ENCODE measurements at places on chromosomes 7 and 10.

GRCh38 chr10:91002656-91003055 is 81.8 kb upstream of the ANKRD1 start:
- DNase-seq = no peak

DNA sequence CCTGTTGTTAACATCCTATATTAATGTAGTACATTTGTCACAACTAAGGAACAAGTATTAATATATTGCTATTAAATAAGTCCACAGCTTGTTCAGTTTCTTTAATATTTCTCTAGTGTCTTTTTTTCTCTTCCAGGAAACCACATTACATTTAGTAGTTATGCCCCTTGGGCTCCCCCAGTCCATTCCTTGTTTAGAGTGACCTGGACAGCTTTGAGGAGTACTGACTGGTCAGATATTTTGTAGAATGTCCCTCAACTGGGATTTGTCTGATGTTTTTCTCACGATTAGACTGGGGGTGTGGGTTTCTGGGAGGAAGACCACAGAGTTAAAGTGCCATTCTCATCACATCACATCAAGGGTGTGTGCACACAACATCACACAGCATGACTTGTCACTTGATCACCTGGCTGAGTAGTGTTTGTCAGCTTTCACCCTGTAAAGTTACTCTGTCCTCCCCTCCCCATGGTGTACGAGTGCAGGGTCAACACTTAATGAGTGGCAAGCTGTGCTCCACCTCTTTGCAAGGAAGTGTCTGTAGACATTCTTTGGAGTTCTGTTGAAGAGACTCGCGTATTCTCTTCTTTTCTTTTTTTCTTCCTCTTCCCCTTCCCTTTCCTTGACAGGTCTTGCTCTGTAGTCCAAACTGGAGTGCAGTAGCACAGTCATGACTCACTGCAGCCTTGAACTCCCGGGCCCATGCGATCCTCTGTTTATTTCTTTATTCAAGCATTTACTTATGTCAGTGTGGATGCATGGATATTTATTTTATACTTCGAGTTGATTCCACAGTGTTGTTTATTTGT is 10.2 kb downstream of the LMTK2 start:
- DNase-seq = no peak

DNA sequence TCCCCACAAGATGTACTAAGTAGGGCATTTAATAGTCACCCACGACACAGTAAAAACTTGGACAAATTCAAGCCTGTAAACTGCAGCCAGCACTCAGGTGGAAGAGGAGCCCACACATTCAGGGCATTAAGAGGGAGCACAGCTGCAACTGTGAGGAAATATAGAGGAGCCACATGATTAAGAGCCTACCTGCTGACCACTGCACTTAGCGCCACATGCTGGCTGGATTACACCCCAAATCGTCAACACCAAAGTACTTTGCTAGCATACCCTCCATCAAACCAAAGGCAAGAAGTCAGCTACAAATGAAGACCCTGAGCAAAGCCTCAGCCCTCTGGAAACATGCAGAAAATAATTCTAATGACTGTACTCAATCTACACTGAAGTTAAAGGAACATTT is 322.3 kb upstream of the PLXDC2 start:
- no peak for DNase-seq

DNA sequence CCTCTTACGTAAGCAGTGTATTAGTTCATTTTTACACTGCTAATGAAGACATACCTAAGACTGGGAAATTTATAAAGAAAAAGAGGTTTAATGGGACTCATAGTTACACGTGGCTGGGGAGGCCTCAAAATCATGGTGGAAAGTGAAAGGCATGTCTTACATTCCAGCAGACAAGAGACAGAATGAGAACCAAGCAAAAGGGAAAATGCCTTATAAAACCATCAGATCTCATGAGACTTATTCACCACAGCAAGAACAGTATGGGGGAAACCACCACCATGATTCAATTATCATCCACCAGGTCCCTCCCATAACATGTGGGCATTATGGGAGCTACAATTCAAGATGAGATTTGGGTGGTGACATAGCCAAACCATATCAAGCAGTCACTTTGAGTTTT is 126.3 kb upstream of the CXCL12 start:
- no peak for DNase-seq

GRCh38 chr10:91930939-91931338 is 7.4 kb downstream of the BTAF1 start:
- DNase-seq = no peak

DNA sequence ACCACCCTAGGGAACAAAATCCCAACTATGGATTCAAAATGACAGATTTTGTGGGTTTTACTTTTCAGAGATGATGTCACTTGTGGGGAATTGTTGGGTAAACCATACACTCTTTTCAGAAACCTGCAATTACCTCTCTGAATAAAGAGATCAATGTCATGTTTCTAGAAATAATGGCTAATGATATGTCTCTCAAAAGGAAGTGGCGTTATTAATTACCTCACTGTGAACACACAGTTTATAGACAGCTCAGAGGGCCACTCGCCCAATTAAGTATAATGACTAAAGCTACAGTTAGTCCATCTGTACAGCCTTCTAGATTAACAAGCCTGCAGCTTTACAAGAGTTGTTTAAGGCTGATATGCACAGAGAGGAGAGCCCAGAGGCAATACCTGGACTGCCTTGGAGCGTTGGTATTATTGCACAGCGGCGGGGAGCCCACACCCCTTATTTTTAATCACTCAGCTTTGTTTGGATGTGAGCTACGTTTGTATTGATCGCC is 79.5 kb downstream of the RAB11FIP2 start:
- DNase-seq = no peak

GRCh38 chr10:28628184-28628893 is 49.0 kb upstream of the BAMBI start:
- DNase-seq = peak; percentile 89

DNA sequence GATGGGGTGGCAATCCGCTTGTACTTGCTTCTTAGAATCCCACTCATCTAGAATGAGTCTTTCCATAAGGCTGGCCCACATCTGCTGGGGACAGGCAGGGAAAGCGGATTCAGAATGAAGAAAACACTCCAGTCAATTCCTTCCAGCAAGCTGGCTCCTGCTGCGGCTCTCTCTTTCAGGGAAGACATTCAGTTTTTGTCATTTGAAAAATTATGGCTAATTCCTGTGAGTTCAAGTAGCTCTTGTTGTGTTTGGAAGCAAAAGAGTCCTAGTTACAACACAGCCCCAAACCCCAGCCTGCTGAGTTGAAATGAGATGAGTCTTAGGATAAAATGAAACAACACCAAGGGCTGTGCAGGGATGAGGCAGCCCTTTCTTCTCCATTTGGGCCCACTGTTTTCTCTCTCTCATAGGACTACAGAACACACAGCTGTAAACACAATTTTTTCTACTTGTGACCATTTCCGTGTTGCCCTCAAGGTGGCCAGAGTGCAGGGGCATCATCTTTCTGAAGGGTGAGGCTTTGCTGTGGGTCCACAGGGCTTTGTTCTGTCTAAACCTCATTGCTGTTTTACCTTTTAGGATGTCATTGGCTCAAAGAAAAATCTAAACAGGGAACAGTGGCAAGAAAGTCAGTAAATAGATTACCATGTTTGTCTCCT is 90.8 kb upstream of the EEPD1 start:
- peak; percentile 27 for DNase-seq

DNA sequence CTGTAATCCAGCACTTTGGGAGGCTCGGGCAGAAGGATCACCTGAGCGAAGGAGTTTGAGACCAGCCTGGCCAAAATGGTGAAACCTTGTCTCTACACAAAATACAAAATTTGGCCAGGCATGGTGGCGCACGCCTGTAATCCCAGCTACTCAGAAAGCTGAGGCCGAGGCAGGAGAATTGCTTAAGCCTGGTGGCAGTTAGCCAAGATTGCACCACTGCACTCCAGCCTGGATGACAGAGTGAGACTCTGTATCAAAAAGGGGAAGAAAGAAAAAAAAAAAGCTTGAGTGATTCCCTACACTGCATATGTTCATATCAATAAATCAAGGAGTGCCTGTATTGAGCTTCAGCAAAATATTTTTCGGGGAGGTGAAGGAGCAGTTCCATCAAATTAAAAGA is 45.8 kb upstream of the SRRM3 start:
- DNase-seq = no peak

GRCh38 chr7:80277434-80278427 is 143.1 kb downstream of the GNAI1 start:
- DNase-seq = peak; percentile 27

- DNase-seq = no peak
Measured at GRCh38 chr10:99881371-99881770, 98.9 kb downstream of the ABCC2 start.

DNA sequence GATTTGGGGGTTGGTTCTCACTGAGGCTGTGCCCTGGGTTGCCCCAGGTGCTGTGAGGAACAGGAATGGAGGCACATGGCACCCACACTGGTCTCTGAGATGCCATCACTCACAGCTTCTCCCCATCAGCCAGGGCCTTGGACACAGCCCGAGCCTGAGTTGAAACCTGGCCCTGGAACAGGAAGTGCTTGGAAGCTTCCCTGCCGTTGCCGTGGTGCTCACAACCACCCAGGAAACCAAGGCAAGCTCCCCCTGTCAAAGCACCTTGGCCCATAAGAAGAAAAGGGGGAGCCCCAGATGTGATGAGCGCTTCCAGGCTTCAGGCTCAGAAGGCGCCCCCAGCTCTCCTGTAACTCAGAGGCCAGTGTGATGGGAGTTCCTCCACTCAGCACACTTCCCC is at the start of gene BTBD16:
TSS of gene BTBD16 (plus strand) at position 221 of the 400 bp plus-strand sequence. CDS start 3,786 bp downstream, outside the sequence.
- DNase-seq = no peak

DNA sequence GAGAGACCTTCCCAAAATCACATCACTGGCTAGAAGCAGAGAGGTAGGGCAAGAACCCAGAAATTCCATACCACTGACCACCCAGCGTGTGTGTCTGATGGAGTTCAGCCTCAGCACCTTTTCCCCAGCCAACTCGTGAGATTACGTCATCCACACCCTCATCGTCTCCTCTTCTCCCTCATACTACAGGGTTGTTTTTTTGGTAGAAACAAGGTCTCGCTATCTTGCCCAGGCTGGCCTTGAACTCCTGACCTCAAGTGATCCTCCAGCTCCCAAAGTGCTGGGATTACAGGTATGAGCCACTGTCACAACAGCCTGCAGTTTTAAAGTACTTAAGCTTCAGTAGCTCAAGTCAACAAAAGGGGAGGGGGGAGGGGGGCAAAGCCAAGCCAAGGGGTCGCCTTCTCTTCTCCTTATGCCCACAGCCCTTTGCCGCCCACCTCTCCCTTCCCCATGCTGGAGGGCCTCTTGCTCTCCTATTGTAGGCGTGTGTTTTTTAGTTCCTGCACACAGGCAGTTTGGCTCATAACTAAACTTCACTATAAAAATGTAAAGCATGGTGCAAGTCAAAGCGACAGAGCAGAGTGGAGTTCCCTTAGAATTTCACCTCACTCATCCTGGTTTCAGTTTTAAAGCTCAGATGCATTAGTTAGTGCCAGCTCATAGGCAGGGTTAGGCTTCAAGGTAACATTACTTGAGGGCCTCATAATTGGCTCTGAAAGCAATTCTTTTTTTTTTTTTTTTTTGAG is 5.2 kb upstream of the PRDX3 start:
- no peak for DNase-seq

GRCh38 chr7:135685306-135686084 is 23.2 kb downstream of the STMP1 start:
- peak; percentile 62 for DNase-seq

GRCh38 chr7:125504848-125505247 is 575.2 kb upstream of the POT1 start:
- DNase-seq = no peak

- peak; percentile 58 for DNase-seq
Measured at GRCh38 chr7:144437370-144438191, 34.1 kb upstream of the NOBOX start.

DNA sequence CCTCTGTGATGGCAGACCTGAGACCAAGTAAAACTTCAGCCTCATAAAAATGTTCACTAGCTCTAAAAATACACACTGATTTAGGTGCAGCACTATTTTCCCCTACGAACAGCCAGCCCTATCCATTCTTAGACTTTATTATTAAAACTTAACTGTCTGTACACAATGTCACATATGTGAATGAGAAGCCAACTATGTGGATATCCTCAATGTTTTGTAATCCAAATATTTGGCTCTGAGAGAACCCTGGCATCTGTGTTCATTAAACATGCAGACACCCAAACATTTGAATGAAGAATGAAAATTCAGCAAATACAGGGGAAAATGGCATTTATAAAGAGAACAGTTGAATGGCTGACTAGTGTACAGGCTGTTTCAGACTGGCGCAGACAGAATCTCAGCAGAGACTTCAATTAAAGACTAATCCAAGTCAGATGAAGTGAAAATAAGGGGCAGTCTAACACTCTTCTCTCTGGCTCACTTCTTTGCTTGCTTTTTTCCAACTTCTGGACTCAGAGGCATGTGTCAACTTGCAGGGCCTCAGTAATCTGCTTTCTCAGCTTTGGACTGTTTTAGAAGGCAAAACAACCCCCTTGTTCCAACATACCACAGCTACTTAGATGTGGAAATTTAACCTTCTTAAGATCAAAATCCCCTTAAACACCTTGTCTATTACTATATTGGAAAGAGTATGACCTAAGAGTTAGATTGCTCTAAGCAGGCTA is 47.4 kb upstream of the FAM180A start:
- DNase-seq = peak; percentile 19

- DNase-seq = peak; percentile 75
Measured at GRCh38 chr7:148983200-148984146, 44.8 kb downstream of the PDIA4 start.

- DNase-seq = no peak
Measured at GRCh38 chr7:147071536-147071935, 954.9 kb downstream of the CNTNAP2 start.

- no peak for DNase-seq
Measured at GRCh38 chr10:42755028-42755451, 27.6 kb upstream of the BMS1 start.

GRCh38 chr7:94049615-94050014 is 45.5 kb upstream of the BET1 start:
- no peak for DNase-seq

GRCh38 chr10:76975126-76975525 is 662.5 kb downstream of the KCNMA1 start:
- DNase-seq = no peak

GRCh38 chr7:114979803-114980507 is 58.1 kb downstream of the MDFIC start:
- no peak for DNase-seq

DNA sequence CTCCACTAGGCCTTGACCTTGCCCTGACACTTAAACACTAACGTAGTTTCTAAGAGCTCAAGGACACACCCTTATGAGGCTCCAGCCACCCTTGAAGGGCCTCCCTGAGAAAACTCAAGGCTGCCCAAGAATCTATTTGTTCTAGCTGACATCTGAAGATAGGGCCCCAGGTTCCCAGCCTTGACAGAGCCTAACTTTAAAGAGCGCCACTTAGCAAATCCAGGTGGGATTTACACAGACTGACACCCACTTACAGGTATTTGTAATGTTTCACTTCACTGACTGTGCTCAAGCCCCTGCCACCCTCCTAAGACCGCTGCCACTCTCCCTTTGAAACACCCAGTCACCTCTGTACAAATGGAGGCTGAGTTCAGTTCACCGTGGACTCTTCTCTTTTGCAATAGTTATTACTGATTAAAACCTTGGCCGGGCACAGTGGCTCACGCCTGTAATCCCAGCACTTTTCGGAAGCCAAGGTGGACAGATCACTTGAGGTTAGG is 90.4 kb downstream of the SVOPL start:
- no peak for DNase-seq

All from AG08395 (cell line).